ENCODE measurements at places on chromosomes 11 and 22.

GRCh38 chr11:70440206-70440605 is 41.9 kb downstream of the CTTN start:
- DNase-seq = no peak

- no peak for DNase-seq
Measured at GRCh38 chr11:1087279-1087960, 12.7 kb downstream of the MUC2 start.

- no peak for DNase-seq
Measured at GRCh38 chr11:77179048-77179447, 51.0 kb downstream of the MYO7A start.

GRCh38 chr22:40107851-40108378 is 69.8 kb upstream of the TNRC6B start:
- DNase-seq = peak; percentile 15

DNA sequence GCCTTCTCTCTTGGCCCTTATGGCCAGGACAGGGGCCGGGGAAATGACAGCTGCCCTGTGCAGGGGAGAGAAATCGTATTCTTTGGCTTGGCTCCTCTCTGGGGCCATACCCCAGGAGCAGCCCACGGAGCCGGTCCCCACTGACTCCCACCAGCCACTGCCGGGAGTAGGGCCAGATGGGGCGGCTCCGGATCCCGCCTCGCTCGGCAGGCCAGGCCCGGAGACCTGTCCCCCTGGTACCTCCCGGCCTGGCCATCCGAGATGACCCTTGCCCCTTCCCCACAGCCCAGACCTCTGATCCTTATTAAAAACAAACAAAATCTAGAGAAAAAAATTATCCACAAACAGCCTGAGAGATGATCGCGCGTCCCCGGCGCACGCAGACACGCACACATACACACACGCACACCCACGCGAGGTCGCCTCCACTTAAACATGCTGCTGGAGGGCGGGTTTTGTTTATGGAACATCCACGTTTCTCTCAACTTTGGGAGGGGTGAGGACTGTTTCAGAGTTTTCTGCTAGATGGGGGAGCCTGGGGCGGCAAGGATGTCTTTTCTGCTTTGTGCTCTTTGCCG is 59.1 kb downstream of the IGLL1 start:
- no peak for DNase-seq

DNA sequence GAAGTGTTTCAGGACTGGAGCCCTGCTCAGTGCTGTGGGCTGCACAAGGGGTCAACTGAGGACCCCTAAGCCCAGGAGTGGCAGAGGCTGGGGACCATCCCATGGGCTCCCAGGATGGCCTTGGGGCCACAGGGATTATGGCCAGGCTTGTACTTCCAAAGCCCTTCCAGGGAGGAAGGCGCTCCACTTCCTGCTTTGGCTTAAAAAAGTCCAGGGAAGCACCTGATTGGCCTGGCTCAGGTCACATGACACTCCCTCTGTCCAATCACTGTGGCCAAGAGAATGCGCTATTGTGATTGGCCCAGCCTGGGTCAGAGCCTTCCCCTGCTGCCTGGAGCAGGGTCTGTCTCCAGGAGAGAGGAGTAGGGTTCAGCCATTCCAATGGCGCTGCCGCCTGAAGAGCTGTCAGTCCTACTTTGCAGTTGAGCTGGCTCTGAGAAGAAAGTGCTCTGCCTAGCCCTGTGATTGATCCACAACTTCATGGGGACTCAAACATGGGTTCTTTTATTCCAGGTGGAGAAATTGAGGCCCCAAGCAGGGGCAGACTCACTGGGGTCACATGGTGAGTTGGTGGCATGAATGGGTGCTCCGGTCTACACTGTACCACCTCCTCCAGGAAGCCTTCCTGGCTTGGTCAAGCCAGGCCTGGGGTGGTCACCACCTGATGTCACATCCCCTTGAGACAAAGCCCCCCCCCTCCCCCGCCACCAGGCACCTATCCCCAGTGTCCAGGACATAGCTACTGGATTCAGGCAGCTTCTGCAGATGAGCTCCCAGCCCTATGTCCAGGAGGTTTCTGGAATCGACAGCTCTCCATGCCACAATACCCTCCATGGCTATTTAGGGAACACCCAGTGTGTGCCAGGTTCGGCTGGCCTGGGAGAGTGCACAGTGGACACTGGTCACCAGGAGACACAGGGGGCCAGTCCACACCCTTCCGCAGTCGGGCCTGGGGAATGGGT is 48.2 kb downstream of the RTN4R start:
- no peak for DNase-seq

GRCh38 chr11:47987781-47988180 is 7.4 kb downstream of the PTPRJ start:
- no peak for DNase-seq

DNA sequence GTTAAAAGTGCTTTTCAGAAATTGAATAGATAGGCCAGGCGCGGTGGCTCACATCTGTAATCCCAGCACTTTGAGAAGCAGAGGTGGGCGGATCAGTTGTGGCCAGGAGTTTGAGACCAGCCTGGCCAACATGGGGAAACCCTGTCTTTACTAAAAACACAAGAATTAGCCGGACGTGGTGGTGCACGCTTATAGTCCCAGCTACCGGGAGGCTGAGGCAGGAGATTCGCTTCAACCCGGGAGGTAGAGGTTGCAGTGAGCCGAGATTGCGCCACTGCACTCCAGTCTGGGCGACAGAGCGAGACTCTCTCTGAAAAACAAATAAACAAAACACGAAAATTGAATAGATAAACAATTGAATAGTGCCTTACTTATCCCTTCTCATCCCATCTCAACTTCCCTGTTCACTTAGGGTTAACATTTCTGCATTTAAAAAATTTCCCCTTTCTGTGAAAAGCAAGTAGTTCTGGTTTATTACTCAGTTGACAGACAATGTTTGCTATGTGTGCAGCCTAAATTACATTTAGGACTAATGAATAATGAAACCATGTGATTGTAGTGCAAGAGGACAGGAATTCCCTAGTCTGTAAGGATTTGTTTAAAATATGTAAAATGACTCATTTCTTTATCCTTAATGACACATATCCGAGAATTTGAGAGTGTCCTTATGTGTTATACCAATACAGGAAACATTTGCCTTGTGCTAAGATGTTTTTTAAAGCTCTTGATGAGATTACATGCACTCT is 6.0 kb downstream of the RNF169 start:
- no peak for DNase-seq

DNA sequence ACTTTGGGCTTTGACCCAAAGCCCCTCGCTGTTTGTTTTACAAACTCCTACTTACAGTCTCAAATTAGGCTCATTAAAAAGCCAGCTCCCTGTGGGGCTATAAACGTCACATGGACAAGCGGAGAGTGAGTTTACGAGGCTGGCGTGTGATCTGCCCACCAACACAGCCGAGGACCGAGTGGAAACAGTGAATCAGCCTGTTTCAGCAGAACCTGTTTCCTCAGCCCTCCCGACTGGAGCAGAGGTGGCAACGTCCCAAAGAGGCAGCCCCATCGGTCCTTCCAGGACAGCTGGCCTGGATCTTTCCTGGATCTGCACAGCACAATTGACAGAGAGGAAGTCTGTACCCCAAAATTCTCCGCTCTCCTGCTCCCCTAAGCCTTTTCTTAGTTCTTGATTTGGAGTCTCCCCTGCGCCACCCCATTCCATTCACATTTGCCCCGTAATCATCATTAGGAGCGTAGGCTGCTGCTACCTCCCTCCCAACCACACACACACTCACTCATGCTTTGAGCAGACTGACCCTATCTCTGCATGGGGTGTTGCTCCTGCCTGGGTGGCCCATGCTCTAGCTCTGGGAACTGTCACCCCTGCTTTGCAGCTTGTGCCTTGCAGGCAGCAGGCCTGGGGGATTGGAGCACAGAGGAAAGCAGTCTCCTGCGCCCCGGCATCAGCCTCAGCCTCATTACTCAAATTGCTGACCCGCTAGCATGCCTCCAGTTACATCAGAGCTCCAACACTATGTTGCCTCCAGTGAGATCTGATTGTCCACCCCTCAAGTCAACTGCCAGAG is 117.8 kb downstream of the NAT10 start:
- no peak for DNase-seq

- DNase-seq = no peak
Measured at GRCh38 chr11:86301742-86302091, 323 bp upstream of the HIKESHI start.

- peak; percentile 55 for DNase-seq
Measured at GRCh38 chr22:50247748-50248147, 2.9 kb upstream of the TUBGCP6 start.

DNA sequence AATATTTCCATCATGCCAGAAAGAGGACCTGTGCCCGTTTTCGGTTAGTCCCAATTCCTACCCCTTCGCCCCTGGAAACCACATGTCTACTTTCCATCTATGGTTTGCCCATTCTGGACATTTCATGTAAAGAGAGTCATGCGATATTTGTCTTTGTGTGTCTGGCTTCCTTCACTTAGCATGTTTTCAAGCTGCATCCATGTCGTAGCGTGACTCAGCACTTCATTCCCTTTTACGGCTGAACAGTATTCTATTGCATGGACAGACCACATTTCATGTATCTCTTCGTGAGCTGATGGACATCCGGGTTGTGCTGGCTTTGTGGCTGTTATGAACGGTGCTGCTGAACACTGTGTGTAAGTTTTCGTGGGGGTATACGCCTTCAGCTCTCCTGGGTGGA is 43.4 kb downstream of the SCUBE1 start:
- DNase-seq = no peak

DNA sequence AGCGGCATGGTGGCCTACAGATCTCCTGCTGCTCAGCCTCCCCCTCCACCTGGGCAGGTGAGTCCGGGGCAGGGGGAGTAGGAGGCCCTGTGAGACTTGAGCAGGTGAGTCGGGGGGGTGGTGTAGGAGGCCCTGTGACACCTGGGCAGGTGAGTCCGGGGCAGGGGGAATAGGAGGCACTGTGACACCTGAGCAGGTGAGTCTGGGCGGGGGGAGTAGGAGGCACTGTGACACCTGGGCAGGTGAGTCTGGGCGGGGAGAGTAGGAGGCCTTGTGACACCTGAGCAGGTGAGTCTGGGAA is 299.3 kb downstream of the BRD1 start:
- no peak for DNase-seq

DNA sequence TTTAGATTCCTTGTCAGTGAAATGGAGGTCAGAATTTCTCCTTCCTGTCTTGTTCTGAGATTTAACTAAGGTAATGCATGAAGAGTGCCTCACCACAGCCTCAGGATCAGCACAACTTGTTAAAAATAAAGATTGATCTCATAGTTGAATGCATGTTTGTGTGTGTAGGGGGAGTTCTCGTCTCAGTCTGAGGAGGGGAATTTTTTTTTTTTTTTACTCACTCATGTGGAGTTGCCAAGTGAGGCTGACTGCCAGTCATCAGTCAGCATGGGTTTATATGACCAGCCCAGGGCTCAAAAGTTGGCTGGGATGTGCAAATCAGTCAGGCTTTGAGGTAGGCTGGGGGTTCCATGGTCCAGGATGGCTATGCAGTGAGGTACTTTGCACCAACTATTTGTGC is 113.2 kb downstream of the FANCF start:
- DNase-seq = no peak

- no peak for DNase-seq
Measured at GRCh38 chr11:106585061-106585460, 433.2 kb downstream of the GUCY1A2 start.

DNA sequence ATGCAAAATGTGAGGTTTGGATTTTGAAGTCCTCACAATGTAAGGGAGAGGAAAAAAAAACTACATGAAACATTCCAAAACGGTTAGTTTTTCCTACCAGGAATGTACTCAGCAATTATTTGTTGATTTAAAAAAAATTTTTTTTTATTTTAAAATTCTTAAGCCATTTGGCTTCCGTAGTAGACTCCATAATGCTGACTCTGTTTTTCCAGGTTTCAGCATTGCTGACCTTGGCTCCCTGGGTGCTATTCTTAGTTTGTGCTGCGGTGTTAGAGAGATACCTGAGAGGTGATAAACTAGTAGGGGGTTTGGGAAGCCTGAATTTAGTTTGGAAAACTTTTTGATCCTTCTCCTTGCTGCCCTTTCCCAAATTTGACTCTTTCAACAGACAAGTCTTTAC is 10.6 kb downstream of the STT3A start:
- no peak for DNase-seq

- DNase-seq = no peak
Measured at GRCh38 chr11:128586689-128587088, 669 bp downstream of the ETS1 start.

DNA sequence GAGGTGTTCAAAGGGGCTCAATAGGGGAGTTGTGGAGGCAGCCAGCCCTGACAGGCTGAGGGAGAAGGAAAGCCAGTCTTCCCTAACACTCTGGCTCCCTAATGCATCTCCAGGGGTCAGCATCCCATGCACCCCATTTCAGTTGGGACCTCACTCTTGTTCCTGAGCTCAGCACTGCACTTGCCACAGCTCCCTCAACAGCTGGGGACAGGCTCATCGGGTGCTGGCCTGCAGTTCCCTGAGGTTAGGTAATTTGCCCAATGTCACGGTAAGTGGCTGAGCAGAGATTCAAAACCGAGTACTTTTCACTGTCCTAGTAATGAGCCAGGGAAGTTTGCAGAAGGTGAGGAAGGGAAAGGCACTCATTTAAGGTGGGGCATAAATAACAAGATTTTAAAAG is 20.8 kb downstream of the VSTM5 start:
- no peak for DNase-seq

- DNase-seq = no peak
Measured at GRCh38 chr11:57072640-57073039, 83.9 kb downstream of the OR5AK2 start.

- no peak for DNase-seq
Measured at GRCh38 chr11:35458846-35459245, 39.5 kb upstream of the SLC1A2 start.

DNA sequence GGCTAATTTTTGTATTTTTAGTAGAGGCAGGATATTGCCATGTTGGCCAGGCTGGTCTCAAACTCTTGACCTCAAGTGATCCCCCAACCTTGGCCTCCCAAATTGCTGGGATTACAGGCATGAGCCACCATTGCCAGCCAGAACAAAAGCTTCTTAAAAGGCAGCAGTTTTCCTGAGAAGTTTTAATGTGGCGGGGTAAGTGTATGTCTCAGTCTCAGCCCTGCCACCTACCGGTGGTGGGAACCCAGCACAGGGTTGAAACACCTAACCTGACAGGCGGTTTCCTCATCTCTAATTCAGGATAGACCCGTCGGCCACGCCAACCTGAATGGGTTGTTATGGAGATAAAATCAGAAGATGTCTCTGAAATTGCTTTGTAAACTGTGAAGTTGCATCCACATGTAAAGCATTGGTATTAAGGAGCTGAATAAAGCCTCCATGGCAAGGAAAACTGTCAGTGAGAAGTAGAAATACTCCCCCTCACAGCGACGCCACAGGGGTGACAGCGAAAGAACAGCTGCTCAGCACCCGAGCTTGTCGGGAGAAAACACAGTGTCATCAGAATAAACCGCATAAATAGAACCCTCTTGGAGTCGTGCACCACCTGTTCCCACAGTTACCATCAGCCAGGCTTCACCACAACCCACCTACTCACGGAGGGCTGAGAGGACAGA is 165.9 kb upstream of the NCAM1 start:
- peak; percentile 4 for DNase-seq
